ENCODE measurements at places on chromosomes 12 and 14. TPM values are rescaled to one million over a fixed set of nuclear protein-coding genes. Genes with fewer than 3 reads are reported as not detected.

Gene ARHGEF25
- total RNA-seq: 9.2 TPM

Gene TSPAN19
- 0.10 TPM for total RNA-seq

Gene HOXC11
- 0.42 TPM for total RNA-seq

Gene GLIPR1L2
- total RNA-seq: 0.17 TPM

Gene NUP107
- 66.7 TPM for total RNA-seq

Gene PTPRR
- total RNA-seq: 0.78 TPM
